ENCODE measurements at places on chromosomes 1 and 21. TPM values are rescaled to one million over a fixed set of nuclear protein-coding genes. Genes with fewer than 3 reads are reported as not detected.

CTSE gene
- total RNA-seq = not detected

S100A14 gene
- total RNA-seq = 5.8 TPM

STPG1 gene
- 5.6 TPM for total RNA-seq

CFHR4 gene
- total RNA-seq = not detected

SLC30A10 gene
- 0.32 TPM for total RNA-seq

KNCN gene
- total RNA-seq = not detected

AMY1A gene
- not detected for total RNA-seq

AGT gene
- 56.2 TPM for total RNA-seq

DNA sequence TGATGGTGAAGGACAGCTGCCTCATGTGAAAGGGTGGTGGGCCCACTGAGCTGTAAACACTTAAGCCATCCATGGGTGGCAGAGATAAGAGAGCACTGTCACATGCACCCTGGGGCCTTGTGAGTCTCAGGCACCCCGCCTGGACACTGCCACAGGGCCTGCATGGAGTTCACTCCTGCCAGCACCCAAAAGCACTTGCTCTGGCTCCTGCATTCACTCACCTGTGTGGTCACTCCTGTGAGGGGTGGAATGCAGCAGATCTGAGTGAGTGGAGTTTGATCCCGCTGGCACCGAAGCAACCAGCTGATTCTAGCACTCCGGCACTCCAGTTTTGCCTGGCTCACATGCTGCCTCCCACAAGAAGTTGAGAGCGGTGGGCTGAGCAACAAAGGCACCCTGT lies 1142.1 kb upstream of the PRMT6 start:
- DNase-seq = no peak

GRCh38 chr1:167263819-167264464 lies 43.3 kb downstream of the POU2F1 start:
- no peak for DNase-seq

DNA sequence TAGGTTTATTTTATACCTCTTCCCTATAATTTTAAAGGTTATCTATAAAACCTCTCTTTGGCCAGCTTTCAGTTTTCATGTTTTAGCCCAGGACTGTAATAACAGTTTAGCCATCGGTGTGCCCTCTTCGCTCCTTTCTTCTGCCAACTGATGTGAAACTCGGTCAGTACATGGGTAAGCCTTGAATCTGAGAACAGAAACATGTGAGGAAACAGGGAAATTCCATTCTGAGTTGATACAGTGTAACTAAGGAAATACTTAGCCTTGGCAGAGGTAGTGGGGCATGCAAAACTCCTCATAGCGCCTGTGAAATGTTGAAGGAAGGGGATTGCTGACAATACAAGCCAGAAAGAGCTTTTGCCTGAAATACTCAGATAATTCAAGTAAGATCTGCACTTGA lies 465.2 kb downstream of the NCAM2 start:
- DNase-seq = no peak

- no peak for DNase-seq
Measured at GRCh38 chr1:189500778-189501177, 976.9 kb downstream of the BRINP3 start.

DNA sequence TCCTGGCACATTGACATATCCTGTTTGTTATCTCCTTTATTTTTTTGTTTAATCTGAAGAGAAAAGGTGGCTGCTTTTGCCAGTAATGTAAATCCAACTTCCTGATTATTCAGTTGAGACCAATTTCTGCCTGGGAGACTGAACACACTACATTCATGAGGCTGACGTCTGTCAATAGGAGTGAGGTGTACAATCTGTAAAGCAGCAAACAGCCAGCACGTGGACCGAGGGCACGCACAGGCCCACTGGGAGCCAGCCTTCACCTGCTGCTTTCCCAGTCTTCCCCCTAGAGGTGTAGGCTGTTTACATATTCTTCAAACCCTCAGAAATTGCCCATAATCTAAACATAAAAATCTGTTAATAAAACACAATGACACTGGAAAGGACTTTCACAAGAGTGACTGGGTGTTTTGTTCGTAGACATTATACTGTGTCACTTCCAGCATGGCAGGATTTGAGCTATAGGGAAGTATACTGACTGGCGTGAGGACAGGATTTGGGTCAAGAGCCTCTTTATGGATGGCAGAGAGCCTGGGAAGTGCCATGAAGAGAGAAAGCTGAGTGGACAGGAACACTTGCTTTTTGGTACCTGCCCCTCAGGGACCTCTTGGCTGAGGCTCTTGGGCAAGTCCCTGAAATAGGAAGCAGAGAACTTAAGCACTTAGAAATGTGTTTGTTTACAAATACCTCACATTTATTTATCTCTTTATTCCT lies 552.9 kb upstream of the CAMK1G start:
- no peak for DNase-seq

GRCh38 chr1:12453400-12454343 lies 164.3 kb downstream of the DHRS3 start:
- DNase-seq = no peak

- no peak for DNase-seq
Measured at GRCh38 chr1:97901017-97901658, 19.7 kb downstream of the DPYD start.

DNA sequence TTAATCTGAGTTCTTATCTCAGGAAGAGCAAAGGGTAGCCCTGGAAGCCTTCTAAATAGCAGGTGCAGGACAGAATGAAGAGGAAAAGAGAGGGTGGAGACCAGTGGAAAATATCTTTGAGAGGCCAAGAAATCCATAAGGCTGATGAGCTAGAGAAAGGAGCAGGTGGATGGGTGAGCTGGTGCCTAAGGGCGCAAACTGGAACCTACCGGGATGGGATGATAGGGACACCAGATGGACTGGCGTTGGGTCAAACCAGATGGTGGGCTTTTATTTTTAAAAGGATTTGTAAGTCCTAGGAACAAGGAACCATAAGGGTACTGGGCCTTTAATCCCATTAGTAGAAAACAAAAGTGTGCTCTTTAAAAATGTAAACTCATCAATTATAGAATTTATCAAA lies 59.7 kb downstream of the RGL1 start:
- no peak for DNase-seq

DNA sequence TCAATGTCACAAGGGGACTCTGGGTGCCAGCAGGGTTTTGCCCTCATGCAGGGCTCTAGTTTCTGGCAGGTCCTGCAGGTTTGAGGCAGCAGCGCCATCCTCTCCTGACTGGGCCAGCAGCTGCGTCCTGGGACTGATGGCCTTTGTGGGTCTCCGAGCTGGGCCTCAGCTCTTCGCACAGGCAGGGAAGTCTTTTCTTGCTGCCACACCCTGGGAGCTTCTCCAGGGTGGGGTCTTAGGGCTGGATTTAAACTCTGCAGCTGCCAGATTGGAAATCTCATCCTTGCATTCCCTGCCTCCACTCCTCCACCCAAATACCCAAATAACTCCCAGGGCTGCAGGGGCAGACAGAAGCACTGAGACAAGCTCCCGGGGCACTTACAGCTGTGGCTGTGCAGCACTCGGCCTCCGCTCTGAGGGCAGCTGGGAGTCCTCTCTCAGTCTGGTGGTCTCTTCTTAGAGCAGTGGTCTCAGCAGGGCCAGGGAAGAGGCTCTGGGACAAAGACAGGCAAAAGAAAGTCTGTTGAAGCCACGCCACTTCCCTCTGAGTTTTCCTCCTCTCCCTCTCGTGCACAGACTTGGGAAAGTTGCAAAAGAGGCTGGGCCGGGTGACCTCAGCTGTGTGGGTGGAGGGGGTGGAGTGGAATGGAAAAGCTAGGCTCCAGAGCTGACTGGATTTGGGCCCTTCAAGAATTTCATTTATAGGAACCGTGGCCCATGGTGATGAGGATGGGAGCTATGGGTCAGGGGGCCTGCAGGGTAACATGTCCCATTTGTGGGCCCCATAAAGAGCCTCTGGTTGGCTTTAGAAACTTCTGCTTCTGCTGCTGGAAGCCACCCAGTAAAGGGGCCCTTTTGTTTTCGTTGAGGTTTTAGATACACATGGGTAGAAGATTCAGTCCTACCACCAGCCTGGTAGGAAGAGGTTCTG lies at the start of gene RAB7B:
Gene RAB7B (minus strand): TSS at position 525 of the 931 bp plus-strand sequence. CDS start 9,260 bp downstream, outside the sequence.
- DNase-seq = peak; percentile 78

DNA sequence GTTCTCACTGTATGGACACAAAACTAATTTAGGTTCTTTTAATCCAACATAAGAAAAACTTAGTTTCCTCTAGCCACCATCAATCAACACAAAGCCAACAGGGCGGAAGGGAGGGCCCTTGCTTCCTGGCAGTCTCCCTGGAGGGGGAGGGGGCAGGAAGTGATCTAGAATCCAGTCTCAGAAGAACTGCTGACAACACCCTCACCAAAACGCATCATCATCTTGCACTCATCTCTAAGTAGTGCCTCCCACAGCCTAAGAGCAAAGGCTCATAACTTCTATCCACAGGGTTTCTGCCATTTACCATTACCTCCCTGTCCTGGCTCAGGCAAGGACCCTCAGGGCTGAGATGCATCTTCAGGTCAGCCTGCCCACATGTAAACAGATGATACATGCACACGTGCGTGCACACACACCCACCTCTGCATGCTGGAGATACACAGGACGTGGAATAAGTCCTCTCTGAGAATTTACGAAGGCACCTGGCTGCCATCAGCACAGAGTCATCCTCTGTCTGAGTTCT lies 20.5 kb downstream of the HIVEP3 start:
- DNase-seq = no peak

- DNase-seq = no peak
Measured at GRCh38 chr21:41583274-41583790, 75.4 kb upstream of the TMPRSS2 start.

GRCh38 chr1:46183926-46184557 lies 7.8 kb upstream of the P3R3URF start:
- DNase-seq = no peak

DNA sequence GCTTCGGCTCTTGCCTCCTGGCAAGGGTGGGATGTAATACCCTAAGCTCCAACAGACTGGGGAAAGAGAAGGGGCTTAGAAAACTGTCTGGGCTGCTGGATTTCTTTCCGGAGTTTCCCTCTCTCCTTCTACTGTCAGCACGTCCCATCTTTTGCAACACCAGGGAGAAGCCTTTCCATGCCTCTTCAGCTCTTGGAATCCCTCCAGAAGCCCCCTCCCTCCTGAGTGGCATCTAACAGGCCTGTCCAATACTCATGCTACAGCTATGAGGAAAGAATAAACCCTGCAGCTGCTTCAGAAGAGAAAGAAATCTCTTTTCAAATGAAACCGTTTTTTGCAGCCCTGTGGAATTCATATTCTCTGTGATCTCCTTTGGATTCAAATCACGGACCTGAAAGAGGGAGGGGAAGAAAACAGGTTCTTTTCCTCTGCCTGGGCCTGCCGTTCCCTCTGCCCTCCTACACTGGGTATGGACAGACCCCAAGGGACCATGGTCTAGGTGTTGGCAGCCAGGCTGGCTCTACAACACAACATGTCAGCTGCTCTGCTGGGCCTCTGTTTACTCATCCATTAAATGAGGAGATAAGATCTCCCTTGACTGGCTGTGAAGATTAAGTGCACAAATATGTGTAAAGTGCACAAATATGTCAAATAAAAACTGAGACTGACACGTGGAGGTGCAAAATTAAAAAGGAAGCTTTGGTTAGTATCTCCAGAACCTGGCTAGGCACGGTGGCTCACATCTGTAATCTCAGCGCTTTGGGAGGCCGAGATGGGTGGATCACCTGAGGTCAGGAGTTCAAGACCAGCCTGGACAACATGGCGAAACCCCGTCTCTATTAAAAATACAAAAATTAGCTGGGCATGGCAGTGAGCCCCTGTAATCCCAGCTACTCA lies 6.0 kb upstream of the CAPN2 start:
- DNase-seq = no peak

All from Right ventricle myocardium superior (tissue), 1 donor.